ENCODE measurements at places on chromosomes 7 and 10.

DNA sequence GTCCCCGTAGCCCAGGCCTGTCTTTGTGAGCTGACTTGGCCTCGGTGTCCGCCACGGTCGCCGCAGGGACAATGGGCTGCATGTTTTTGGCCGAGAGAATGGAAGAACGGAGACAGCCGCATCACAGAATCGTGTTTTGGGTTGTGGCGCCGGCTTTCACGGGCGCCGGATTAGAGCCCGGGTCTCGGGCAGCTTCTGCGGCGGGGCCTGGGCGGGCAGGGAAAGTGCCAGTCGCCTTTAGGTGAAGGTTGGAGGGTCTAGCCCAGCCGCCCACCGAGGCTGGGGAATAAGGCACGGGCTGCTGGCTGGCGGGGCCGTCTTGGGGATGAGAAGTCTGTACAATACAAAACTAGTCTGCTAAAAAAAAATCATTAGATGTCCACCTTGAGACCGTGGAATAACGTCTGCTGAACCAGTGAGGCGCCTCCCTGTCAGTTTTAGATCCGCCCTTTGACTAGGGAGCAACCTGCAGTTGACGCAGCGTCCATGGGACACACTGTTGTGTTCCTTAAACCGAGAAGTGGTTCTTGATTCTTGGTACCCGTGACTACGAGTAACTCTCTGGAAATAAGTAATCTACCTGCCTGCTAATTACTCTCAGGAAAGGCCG is 577 bp downstream of the DNAJB9 start:
- DNase-seq, result peak; percentile 61

DNA sequence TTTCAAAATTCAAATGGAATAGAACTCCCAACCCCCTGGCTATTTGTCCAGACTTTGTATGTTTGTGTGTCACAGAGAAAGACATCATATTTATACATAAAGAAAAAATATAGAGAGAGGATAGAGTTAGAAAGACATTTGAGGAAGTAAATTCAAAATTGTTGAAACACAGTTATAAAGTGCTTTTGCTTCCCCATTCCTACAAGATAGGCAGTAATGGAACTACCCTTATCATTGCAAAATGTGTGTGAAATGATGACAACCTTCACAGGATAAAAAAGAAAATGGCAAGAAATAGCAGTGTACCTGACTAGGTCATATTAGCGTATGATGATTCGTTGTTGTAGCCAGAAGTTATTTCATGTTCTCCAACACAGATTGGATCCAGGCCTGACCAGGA is 63.1 kb downstream of the FZD1 start:
- no peak for DNase-seq

GRCh38 chr10:5944389-5945189 is 32.8 kb downstream of the IL15RA start:
- peak; percentile 92 for DNase-seq

DNA sequence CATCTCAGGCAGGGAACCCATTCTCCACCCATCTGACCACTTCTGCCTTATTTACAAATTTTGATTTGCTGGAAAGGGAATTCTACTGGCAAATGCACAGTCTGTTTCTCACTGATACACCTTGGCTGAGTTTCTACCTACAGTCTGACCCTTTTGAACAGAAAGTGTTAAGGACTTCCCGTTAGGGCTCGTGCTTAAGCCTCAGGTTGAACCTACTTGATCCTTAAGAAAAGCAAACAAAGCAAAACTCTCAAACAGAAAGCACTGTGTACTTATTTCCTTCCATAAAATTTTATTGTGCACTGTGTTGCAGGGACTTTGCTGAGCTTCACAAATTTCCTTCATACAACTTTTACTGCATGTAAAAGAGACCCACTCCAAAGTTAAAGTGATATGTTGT is 367.8 kb downstream of the NRG3 start:
- DNase-seq, result no peak

- DNase-seq, result no peak
These were observed 8.1 kb downstream of the ZNF487 start for GRCh38 chr10:43444897-43445466.

GRCh38 chr10:125838802-125839575 is 15.6 kb downstream of the BCCIP start:
- DNase-seq, result no peak

- no peak for DNase-seq
These were observed 15.3 kb downstream of the AGBL3 start for GRCh38 chr7:135001390-135002165.

DNA sequence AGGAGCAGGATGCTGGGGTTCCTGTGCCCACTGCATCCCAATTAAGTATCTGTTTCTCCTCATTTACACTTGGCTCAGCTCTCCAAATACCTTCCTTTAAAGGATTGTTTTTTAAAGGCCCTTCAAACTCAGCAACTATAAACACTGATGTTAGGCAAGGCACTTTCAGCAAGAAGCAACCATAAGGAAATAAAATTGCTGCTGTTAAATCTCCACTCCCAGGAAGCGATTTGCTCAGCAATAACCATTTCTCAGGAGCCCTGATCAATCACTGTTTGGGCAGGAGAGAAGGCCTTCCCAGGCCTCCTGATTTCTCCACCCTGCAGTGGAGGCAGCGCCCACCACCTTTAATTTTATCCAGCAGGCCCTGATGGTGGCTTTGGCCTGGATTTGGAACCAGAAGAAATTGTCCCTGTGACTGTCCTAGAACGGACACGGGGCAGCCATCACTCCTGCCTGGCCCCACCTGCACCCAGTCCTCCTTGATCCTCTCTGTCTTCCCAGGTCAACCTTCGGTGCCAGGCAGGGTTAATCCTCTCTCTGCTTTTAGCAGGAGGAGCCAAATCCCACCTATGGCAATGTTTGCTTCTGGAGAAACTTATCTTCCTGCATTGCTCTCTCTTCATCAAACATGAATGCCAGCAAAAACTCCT is 199.8 kb downstream of the PLXNA4 start:
- no peak for DNase-seq

- DNase-seq, result no peak
These were observed 220.0 kb downstream of the FAM107B start for GRCh38 chr10:14554491-14555205.

DNA sequence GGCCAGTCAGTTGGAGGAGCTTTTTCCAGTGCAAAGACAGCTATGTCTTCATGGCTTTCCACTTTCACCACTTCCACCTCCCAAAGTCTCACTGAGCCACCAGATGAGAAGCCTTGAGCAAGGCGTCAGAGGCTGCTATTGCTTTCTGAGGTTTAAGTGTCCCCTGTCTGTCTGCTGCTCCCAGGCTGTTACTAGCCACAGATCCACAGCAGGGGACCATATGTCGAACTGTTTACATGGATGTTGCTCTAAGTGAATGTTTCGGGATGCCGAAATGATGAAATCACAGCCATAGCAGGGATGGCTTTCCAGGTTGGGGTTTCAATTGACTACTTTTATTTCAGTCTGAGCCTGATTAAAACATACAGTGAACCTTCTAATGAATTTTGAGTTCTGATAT is 88.5 kb downstream of the AVL9 start:
- no peak for DNase-seq

DNA sequence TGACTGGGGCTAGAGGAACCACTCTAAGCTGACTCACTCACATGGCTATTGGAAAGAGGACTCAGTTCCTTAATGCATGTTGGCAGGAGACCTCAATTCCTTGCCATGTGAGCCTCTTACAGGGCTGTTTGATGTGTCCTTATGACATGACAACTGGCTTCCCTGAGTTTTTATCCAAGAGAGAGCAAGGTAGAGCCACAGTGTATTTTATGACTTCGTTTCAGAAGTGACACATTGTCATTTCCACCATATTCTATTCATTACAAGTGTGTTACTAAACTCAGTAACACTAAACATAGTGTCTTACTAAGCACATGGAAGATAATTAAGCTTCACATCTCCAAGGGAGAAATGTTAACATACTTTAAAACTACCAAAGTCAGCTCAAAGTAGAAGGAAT is 98.2 kb downstream of the ZNF777 start:
- DNase-seq, result no peak

DNA sequence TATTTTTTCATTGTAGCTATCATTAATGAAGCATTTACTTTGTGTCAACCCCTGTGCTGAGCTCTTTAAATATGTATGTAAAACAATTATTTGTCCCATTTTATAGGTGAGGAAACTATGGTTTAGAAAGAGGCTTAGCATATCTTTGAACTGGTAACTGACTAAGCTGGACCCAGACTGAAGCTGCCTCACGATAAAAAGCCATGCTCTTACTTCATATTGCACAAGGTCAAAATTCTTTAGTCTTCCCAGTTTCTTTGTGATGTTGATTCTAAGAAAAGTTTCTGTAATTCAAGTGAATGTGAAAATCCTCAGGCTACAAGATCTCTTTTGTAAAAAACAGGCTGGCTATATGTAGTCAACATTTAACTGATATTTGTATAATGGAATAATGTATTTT is 46.6 kb upstream of the SLC16A12 start:
- no peak for DNase-seq

DNA sequence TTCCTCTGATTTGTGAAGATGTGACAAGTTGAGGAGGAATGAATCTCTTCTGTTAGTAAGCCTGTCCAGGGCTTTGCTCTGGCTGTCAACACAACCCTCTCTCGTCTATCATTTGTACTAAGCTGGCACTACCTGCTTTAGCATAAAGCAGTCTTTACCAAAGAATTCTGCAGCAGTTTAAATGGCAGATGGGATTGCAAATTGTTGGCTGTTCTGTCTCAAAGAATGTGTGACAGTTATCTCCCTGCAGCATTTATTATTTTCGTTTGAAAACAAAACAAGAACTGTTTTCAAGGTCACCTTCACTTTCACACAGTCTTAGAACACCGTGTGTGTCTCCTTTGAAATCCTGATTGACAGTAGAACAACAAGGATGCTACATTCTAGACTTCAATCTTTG is 4.8 kb upstream of the LAMB1 start:
- no peak for DNase-seq

DNA sequence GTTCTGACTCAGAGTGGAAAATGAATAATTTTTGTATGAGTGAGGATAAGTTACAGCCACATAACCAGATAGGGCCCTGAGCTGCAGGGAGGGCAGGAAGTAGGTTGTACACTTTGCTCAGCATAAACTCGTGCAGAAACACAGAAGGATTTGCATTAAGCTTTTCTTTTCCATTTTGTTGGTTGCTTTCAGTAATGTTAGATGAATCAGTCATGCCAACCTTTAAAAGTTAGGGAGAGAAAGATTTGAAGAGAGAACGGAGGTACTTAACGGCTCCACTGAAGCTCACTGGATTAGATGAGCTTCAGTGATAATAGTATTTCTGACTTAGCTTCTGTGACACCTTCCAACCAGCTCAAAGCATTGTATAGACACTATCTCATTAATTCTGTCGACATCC is 348.1 kb downstream of the GATA3 start:
- no peak for DNase-seq

DNA sequence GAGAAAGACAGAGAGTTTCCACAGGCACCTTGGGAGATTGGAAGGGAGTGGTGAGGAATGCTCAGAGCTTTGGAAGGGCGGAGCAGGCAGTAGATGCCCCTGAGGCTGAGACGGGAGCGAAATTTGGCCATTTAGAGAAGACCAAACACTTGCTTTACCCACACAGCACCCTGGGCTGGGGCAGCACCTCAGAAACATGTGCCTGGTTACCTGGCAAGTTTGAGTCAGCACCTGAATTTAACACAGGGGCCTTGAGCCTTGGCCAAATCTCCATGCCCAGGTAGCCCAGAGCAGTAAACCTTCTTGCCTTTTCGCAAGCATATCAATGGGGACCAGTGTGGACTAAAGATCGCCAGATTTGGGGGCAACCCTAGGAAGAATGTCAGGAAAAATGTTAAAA is 111.9 kb upstream of the NFE2L3 start:
- no peak for DNase-seq

- no peak for DNase-seq
These were observed 10.7 kb upstream of the OGA start for GRCh38 chr10:101828766-101829551.

GRCh38 chr10:30073767-30074060 is 14.3 kb upstream of the JCAD start:
- no peak for DNase-seq

DNA sequence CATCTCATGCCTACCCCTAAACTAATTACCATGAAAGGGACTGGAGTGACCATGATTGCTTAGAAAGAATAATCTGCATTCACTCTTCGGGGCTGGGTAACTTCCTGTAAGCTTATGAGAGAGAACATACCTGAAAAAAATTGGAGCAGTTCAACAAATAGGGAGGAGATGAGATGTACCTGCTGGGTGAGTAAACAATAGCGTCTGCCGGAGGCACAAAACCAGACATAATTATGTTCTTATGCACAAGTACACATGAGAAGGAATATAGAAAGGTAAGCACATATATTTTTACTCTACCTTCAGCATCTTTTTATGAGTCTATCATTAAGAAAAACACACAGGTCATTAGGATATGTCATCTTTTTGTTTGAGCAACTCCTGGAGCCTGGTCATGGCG is 224.6 kb upstream of the FERD3L start:
- no peak for DNase-seq

GRCh38 chr7:76020031-76020714 is 25.8 kb upstream of the TMEM120A start:
- DNase-seq, result peak; percentile 93

DNA sequence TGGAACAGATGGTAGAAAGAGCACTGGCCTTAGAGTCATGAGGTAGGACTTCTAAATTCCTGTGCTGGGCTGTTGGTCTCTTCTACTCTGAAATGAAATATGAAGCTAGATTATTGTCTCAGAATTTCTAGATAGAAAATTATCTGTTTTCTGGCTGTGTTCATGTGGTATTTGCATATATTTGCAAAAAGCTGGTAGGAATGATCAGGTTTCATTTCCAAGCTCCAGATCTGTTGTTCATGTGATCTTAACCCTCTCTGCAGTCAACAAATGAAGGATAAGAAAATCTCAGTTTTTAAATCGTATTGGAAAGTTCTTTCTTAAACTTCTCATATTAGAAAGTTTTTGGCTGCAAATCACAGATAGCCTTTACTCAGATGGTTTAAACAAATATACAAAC is 248.3 kb downstream of the CDK14 start:
- DNase-seq, result no peak

GRCh38 chr10:125023255-125023654 is 81.3 kb downstream of the ZRANB1 start:
- peak; percentile 38 for DNase-seq

GRCh38 chr7:20402747-20403230 is 72.1 kb downstream of the ITGB8 start:
- DNase-seq, result no peak

DNA sequence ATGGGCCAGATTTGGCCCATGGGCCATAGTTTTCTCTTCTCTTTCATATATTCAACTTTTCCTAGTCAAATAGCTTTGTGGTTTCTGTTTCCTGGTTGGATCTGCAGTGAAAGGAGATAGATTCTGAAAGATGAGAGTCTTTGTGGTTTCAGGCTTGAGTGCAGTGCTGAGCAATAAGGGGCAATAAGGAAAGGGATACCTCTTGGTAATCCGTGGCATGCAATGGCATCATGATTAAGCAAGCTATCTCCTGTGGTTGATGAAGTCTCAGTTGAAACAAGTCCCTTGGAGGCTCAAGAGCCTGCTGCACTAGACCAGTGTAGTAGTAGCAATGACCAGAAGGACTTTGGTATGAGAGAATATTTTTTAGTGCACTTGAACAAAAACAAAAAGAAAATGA is 187.7 kb upstream of the CNTNAP2 start:
- DNase-seq, result no peak
